Activated CD8-positive, alpha-beta memory T cell treated with anti-CD3 and anti-CD28 coated beads for 48 hours (primary cell): ENCODE measurements at places on chromosomes 3 and 15.

GRCh38 chr3:14688525-14688924, 13.6 kb downstream of the C3orf20 start:
- DNase-seq: no peak

DNA sequence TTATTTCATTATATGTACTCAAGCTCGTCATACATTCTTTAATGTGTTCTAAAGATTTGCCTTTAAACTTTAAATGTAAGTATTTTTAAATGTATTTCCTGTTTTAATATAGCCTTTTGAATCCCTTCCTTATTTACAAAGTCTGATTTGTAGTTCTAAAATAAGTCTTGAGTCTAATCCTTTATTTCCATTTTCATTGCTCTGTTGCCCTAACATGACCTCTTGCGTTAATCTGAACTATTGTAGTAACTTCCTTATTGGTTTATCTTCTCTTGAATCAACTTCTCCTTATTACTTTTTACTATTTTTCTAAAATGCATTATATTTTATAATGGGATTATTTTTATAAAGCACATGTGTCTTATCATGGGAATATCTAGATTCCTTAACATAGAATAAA, 24.0 kb downstream of the KNL1 start:
- DNase-seq: no peak

DNA sequence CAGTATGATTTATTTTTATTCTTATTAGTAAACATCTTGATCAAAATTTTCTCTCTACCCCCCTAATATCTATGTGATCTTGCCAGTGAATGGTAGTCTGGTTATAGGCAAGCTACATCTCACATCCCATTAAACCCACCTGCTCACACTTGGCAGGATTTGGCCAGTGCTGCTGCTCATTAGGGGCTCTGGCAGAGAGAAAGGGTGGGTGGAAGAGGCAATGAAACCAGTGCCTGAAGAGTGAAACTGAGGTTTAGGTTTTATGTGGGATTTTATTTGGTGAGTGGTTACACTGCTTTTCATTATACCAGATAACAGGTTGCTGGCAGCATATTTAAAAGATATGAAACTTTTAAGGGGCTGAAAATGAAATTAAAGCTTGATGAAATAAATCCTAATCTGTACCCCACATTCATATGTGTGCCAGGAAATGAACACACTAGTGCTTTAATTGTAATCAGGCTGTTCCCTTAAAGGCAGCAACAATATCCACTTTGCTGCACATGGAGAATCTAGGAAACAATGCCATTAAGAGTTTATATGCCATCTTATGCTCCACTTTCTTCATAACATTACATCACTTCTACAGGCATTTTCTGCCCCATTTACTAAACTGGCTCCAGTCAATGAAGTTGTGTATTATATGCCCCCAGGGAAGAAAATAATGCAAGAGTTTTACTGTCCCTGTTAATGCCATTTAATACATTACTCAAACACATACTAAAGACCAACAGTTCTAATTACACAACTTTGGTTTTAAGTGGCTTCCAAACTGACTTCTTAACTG, 688.7 kb downstream of the MECOM start:
- DNase-seq: no peak

- no peak for DNase-seq
These were observed 202.2 kb upstream of the BHLHE40 start for GRCh38 chr3:4776980-4777581.

- DNase-seq: no peak
These were observed 17.7 kb downstream of the KLF15 start for GRCh38 chr3:126339466-126339865.

GRCh38 chr15:71331173-71331572, 215.9 kb downstream of the THSD4 start:
- DNase-seq: no peak

DNA sequence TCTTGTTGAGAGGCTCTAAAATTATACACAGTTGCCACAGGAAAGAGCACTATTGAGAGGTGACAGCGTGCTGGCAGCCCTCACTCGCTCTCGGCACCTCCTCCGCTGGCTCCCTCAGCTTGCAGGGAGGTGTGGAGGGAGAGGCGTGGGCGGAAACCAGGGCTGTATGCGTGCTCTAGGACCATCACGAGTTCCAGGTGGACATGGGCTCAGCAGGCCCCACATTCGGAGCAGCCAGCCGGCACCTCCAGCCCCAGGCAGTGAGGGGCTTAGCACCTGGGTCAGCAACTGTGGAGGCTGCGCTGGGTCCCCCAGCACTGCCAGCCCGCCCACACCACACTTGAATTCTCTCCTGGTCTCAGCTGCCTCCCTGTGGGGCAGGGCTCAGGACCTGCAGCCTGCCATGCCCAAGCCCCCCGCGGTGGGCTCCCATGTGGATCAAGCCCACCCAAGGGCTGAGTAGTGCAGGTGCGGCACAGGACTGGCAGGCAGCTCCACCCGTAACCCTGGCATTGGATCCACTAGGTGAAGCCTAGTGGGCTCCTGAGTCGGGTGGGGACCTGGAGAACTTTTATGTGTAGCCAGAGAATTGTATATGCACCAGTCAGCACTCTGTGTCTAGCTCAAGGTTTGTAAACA, 460.6 kb upstream of the ALCAM start:
- no peak for DNase-seq

GRCh38 chr3:129622226-129622874, 15.9 kb upstream of the PLXND1 start:
- DNase-seq: no peak

- no peak for DNase-seq
These were observed 198.3 kb upstream of the GOLGA6L4 start for GRCh38 chr15:84037301-84037700.

DNA sequence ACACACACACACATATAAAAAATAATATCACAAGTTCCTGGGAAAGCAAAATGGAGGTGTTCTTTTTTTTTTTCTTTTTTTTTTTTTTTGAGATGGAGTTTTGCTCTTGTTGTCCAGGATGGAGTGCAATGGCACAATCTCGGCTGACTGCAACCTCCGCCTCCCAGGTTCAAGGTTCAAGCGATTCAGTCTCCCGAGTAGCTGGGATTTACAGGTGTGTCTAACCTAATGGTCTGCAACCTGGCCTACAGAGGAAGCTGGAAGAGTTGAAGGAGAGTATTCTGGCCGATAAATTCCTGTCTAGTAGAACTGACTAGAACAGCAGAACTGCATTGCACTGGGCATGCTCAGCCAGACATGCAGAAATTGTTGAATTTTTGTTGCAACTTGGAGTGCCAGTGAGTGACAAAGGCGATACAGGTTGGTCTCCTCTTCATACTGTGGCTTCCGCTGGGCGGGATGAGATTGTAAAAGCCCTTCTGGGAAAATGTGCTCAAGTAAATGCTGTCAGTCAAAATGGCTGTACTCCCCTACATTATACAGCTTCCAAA, 22.4 kb upstream of the EIF4A2 start:
- no peak for DNase-seq

GRCh38 chr15:67998599-67999133, 55.4 kb upstream of the PIAS1 start:
- DNase-seq: no peak

DNA sequence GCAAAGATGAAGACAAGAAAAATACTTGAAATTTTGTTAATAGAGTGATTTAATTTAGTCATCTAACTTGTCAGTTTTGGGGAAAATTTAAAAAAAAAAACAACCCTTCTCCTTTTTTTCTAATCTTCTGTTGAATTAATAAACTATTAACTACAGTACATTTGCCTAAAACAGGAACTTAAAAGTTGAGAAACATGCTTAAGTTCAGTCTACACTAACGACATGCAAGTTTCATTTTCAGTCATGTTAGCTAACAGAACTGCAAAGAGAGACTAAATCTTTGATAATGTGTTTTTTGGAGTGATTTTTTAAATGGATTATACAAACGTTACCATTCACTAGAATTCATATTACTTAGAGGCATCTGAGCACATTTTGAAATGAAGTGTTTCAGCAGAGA, 71.9 kb upstream of the MBNL1 start:
- DNase-seq: no peak

DNA sequence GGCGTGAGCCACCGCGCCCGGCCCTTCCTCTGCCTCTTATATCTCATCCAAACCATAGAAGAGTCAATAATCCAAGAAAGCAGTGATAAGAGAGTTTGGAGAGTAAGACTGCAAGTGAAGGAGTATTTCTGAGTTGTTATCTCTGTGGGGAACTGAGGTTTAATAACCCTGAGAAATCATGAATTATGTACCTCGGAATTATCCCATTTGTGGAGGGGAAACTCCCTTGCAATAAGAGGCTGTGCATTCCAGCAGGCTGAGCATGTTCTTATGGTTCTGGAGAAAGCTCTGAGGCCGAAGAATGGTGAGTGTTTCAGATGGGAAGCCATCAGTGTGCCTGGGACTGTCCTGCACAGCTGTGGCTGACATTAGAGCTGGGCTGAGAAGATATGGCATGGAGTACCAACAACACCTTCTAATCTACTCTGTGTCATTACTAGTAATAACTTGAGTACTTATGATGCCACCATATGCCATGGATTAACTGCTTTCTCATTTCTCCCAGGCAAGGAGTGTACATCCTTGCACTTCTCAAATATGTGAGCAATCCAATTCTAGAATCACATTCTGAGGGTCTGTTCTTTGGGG, 31.4 kb upstream of the NOX5 start:
- DNase-seq: no peak

GRCh38 chr3:81390796-81391195, 370.6 kb downstream of the GBE1 start:
- DNase-seq: no peak

GRCh38 chr3:49900491-49901153, 3.1 kb downstream of the MST1R start:
- no peak for DNase-seq

GRCh38 chr3:17589888-17590287, 152.5 kb downstream of the TBC1D5 start:
- DNase-seq: no peak
